Right lung (tissue), 10 donors: ENCODE measurements at places on chromosomes 1 and 21. TPM values are rescaled to one million over a fixed set of nuclear protein-coding genes. Genes with fewer than 3 reads are reported as not detected.

DNA sequence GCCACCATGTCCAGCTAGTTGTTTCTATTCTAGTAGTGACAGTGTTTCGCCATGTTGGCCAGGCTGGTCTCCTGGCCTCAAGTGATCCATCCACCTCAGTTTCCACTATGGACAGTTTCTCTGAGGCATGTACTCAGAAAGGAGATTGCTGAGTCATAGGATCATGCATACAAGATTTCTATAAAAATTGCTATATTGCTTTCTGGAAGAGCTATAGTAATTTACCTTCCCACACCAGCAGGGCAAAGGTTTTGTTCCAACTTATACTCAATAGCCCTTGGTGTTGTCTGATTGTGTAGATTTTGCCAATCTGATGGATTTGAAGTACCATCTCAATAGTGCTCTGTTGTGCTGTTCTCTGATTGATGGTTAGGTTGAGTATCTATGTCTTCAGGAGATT, 15.6 kb upstream of the ATP1A1 start:
- DNase-seq, result no peak

DNA sequence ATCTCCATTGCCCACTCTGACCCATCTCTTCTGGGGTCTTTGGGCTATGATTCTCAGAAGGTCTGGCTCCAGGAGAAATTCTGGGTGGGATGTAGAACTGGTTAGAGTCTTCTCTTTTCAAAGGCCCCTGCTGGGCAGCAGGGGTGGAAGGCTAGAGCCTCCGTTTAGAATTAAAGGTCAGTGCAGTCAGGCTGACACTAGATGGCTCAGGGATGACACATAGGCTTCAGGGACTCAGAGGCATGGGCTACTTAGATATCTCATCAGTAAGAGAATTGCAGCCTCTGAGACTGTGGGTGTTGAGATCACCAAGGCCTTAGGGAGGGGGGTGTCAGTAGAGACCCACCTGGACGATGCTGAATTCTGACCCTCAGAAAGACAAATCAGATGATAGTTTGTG, 12.6 kb upstream of the PPM1J start:
- no peak for DNase-seq

GRCh38 chr1:236129306-236129705, 13.0 kb upstream of the GPR137B start:
- DNase-seq, result no peak

- DNase-seq, result no peak
Observed at GRCh38 chr21:31128234-31128633, 90.0 kb upstream of the KRTAP19-8 start.

GRCh38 chr1:3714284-3714741, 37.9 kb upstream of the CCDC27 start:
- DNase-seq, result no peak

DNA sequence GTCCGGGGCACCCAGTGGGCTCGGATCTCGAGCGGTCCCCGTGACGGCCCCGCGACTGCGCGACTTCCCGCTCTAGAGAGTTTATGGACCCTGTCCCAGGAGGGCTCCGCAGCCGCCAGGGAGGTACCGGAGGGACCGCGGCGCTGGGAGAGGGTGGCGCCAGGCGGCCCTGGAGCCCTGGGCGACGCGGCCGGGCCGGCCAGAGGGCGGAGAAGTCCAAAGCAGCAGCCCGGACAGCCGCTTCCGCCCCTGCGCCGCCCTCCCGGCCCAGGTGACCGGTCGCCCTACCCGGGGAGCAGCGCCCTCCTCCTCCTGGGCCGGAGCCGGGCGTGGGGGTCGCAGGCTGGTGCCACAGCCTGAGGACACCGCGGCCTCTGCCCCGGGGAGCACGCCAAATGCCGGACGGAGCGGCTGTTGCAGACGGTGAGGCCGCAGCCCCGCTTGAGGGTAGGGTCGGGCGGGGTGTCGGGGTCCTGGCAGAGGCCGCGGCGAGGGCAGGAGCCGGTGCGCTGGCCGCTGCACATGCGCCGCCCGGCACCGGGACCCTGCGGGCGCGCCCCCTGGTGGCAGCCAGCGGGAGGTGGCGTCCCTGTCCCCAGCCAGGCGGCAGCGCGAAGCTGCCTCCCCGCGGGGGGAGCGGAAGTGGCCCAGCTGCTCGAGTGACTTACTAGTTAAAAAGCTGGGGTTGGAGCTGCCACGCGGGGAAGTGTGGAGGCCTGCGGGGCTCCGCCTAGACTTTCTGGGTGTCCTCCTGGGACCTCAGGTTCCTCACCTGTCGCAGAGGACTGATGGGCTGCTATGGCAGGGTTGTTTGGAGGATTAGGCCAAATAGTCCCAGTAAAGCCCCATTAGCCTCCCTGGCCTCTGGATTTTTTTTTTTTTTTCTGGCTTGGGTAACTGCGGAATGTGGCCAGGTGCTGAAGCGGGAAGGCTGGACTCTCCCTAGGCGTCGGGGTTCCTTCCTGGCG, 20.9 kb upstream of the ZNF678 start:
- peak; percentile 92 for DNase-seq

GRCh38 chr1:155141749-155142148, 1.4 kb upstream of the DPM3 start:
- DNase-seq, result no peak

DNA sequence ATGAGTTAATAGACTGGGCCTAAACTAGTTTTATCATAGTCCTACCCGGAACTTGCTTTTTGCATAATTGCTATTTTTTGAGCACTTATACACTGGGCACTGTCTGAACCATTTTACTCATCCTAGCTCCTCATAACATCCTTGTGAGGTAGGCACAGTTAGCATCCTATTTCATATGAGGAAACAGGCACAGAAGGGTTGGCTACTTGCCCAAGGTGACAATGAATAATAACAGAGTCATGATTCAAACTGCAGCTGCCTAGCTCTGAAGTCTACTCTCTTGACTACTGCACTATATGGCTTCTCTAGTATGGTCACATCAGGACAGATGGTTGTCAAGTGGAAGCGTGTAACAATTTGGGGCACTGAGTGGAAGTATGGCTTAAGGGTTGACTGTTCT, 18.2 kb upstream of the RC3H1 start:
- no peak for DNase-seq

- DNase-seq, result no peak
Observed at GRCh38 chr1:244945109-244945671, 80.8 kb upstream of the HNRNPU start.

- no peak for DNase-seq
Observed at GRCh38 chr1:172630056-172630818, 28.7 kb upstream of the FASLG start.

DNA sequence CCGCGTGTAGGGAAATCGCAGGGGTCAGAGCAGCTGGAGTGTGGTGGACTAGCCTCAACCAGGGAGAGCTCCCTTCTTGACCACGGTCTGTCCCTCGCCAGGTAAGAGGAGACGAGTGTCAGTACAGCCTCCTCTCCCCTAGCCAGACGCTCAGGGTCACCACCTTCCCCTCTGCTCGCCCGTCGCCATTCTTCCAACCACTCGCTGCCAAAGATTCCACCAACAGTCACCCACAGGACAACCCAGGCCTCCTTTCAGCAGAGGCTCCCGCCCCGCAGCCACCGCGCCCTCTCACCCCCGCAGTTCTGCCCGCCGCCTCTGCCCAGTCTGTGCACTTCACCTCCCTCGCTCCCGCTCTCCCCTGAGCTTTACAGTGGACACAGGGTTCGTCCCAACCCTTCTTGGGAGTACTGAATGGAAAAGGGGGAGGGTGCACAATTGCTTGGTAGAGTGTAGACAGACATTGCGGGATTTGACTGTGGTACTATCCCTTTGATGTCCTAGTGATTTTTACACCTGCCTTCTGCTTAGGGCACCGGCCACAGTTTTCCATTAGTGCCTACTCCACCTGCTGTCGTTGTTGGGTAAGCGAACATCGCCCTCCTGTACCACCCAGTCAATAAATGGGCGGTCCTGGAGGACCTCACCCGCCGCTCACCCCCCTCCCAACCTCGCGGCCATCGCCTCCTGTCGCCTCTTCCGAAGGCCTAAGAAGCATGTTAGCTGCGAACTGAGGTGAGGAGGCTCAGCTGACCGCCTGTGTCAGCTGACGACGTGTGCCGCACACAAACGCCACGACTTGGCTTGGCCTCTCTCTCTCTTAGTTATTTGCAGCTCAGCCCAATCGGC, 9.2 kb upstream of the NBPF11 start:
- no peak for DNase-seq

- DNase-seq, result no peak
Observed at GRCh38 chr1:91744953-91745639, 140.9 kb downstream of the TGFBR3 start.

- no peak for DNase-seq
Observed at GRCh38 chr1:6675941-6676340, 25.7 kb downstream of the DNAJC11 start.

- DNase-seq, result no peak
Observed at GRCh38 chr21:38652396-38652795, 153.3 kb upstream of the ETS2 start.

GRCh38 chr1:186864296-186864695, 35.5 kb downstream of the PLA2G4A start:
- DNase-seq, result no peak

GRCh38 chr1:224704107-224704735, 88.1 kb downstream of the CNIH3 start:
- DNase-seq, result no peak

- DNase-seq, result no peak
Observed at GRCh38 chr1:202622388-202622787, 87.9 kb downstream of the SYT2 start.

- DNase-seq, result no peak
Observed at GRCh38 chr1:58572690-58573089, 4.4 kb downstream of the TACSTD2 start.

DNA sequence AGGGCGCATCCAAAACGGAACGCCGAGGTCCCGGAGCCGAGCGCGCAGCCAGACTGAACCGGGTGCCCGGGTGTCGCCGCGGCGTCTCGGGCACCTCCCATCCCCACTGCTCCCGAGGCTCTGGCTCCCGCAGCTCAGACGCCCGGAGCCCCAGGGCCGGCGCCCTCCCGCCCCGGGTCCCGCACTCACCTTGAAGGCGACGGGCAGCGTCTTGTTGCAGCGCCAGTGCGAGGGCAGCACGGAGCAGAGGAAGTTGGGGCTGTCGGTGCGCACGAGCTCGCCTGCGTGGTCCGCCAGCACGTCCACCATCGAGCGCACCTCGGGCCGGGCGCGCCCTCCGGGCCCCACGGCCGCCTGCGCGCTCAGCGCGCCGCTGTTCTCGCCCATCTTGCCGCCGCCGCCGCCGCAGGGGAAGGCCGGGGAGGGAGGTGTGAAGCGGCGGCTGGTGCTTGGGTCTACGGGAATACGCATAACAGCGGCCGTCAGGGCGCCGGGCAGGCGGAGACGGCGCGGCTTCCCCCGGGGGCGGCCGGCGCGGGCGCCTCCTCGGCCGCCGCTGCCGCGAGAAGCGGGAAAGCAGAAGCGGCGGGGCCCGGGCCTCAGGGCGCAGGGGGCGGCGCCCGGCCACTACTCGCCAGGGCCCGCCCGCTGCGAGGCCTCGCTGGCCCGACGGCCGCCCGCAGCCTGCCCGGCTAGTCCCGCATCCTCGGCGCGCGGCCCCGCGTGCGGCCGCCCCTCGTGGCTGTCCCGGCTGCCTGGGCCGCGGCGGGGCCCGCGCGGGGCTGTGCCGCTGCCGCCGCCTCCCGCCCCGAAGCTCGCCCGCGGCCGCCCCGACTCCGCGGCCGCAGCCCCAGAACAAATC, 447 bp downstream of the RUNX3 start:
- DNase-seq, result no peak

DNA sequence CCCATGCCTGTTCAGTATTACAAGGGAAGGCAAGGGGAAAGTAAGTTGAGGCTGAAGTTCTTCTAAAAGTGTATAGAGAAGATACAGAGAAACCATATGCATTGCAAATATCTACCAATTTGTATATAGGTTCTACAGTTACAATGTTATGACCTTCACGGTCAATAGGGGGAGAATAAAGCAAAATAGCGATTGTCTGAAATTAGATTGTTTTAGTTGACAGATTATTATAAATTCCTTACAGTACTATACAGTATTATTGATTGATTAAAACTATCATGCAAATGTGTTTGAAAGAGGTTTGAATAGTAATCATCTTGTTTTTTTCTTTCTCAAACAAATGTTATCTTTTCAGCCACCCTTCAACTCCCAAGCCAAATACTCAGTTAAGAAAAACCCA, 13.7 kb upstream of the BRINP3 start:
- no peak for DNase-seq

GRCh38 chr1:27001570-27002360, 8.3 kb downstream of the TRNP1 start:
- DNase-seq, result no peak

DNA sequence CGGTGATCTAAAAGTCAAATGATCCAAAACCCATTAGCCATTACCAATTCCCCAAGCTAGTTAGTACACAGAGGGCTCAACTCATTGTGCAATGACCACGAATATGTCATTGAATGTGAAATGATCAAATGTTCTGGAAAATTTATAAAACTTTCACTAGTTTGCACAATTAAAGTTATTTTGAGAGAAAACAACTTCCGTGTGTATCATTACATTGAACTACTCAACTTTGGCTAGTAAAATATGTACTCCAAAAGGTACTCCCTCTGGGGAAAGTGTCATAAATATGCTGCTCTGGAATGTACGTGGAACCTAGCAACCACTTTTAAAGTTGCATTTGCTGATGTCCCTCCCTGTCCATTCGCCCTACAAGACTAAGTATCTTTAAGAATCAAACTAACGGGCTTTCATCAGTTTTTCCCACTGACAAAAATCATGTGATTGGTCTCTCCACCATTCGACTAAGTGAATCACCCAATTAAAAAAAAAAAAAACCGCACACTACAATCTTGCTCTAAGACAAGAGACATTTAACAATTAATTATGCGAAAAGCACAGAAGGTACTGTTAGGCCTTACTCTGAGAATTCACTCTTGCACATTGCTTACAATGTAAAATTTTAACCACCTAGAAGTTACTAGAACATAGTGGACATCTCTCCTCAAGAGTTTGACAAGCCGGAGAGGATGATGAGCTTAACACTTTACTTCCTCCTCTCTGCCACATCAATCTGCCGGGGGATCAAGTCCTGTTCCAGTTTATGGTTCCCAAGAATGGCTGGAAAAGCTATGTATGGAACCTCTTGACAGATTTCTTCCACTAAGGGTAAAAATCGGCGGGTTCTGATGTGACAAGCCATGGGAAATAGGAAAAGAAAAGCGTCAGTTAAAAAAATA, 1.2 kb downstream of the ACBD3 start:
- no peak for DNase-seq

SIM2 gene
- polyA plus RNA-seq, result 1.8 TPM

SPRR2B gene
- polyA plus RNA-seq, result not detected

TAS1R3 gene
- 0.88 TPM for polyA plus RNA-seq

NBPF10 gene
- 2.1 TPM for polyA plus RNA-seq

CD53 gene
- polyA plus RNA-seq, result 11.0 TPM

BGLAP gene
- polyA plus RNA-seq, result 3.9 TPM

CFHR2 gene
- not detected for polyA plus RNA-seq

CCDC185 gene
- 0.09 TPM for polyA plus RNA-seq
